ENCODE measurements at places on chromosomes 1 and 21.

- H3K4me1 ChIP-seq: no peaks in the 10 kb centered on the region
- H3K27ac ChIP-seq: no peak overlapping the region
- no peak overlapping the region for H3K4me3 ChIP-seq
- DNase-seq: no peak
- no peaks in the 10 kb centered on the region for H3K36me3 ChIP-seq
- H3K27me3 ChIP-seq: no peaks in the 10 kb centered on the region
Measured at GRCh38 chr21:25836396-25836795, 101.6 kb downstream of the GABPA start.

DNA sequence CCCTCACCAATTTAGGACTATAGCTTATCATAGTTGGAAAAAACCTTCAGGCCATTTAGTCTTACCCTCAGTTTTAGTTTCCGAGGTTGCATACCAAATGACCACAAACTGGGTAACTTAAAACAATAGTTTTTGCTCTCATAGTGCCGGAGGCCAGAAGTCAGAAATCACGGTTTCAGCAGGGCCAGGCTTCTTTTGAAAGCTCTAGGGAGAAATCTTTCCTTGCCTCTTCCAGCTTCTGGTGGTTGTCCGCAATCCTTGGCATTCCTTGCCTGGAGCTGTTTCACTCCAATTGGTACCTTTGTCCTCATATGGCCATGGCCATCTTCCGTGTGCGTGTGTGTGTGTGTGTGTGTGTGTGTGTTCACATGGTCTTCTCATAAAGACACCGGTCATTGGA lies 12.4 kb upstream of the PLXNA2 start:
- H3K4me1 ChIP-seq: no peaks in the 10 kb centered on the region
- DNase-seq: no peak
- no peak overlapping the region for H3K4me3 ChIP-seq

DNA sequence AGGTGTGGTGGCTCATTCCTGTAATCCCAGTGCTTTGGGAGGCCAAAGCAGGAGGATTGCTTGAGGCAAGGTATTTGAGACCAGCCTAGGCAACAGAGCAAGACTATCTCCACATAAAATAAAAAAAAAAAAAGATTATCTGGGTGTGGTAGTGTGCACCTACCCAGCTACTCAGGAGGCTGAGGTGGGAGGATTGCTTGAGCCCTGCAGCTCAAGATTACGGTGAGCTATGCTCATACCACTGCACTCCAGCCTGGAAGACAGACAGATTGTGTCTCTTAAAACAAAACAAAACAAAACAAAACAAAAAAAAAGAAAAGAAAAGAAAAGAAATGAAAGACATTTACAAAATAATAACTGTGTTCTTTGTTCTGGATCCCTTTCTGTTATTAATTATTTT lies 6.1 kb upstream of the TLCD4 start:
- no peak for DNase-seq
- H3K27ac ChIP-seq: no peak overlapping the region
- H3K4me1 ChIP-seq: no peaks in the 10 kb centered on the region

DNA sequence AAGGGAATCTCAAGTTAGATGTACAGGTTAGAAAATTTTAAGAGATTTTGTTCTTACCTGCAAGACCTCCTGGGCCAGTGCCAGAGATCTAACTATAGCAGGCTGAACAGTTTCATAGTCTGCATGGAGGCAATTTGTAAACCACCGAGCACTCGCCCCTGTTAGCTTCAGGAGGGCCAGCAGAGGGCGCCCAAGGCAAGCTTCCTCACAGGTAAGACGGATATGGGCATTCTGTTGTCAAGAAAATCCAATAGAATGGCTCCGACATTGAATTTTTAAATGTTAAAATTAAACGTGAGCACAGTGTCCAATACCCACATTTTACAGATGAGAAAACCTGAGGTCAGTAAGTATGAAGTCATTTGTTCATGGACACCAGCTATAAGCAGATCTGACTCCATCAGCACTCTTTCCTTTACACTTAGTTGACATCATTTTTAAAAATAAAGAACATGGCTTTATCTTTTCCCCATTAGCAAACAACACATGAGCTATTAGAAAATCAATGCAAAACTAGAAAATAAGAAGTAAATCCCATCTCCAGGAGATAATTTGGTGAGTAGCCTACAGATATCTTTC lies 2.2 kb downstream of the REG4 start:
- H3K4me1 ChIP-seq: no peaks in the 10 kb centered on the region
- no peak overlapping the region for H3K4me3 ChIP-seq
- DNase-seq: peak; percentile 62
- H3K36me3 ChIP-seq: no peaks in the 10 kb centered on the region

GRCh38 chr1:202685641-202686040 lies 24.6 kb downstream of the SYT2 start:
- DNase-seq: no peak
- H3K36me3 ChIP-seq: no peaks in the 10 kb centered on the region
- no peaks in the 10 kb centered on the region for H3K4me1 ChIP-seq
- H3K27ac ChIP-seq: no peak overlapping the region
- H3K4me3 ChIP-seq: no peak overlapping the region
- H3K27me3 ChIP-seq: peaks cover 18% of the 10 kb centered on the region

- no peaks in the 10 kb centered on the region for H3K27me3 ChIP-seq
- no peak overlapping the region for H3K27ac ChIP-seq
- H3K36me3 ChIP-seq: no peaks in the 10 kb centered on the region
- peaks cover 6% of the 10 kb centered on the region for H3K4me1 ChIP-seq
- no peak overlapping the region for H3K4me3 ChIP-seq
Measured at GRCh38 chr1:31802190-31803150, 13.4 kb downstream of the SPOCD1 start.

GRCh38 chr1:196317535-196318522 lies 290.4 kb downstream of the KCNT2 start:
- no peak overlapping the region for H3K27ac ChIP-seq
- no peaks in the 10 kb centered on the region for H3K27me3 ChIP-seq
- no peak for DNase-seq
- no peaks in the 10 kb centered on the region for H3K36me3 ChIP-seq
- H3K4me1 ChIP-seq: no peaks in the 10 kb centered on the region
- H3K4me3 ChIP-seq: no peak overlapping the region

DNA sequence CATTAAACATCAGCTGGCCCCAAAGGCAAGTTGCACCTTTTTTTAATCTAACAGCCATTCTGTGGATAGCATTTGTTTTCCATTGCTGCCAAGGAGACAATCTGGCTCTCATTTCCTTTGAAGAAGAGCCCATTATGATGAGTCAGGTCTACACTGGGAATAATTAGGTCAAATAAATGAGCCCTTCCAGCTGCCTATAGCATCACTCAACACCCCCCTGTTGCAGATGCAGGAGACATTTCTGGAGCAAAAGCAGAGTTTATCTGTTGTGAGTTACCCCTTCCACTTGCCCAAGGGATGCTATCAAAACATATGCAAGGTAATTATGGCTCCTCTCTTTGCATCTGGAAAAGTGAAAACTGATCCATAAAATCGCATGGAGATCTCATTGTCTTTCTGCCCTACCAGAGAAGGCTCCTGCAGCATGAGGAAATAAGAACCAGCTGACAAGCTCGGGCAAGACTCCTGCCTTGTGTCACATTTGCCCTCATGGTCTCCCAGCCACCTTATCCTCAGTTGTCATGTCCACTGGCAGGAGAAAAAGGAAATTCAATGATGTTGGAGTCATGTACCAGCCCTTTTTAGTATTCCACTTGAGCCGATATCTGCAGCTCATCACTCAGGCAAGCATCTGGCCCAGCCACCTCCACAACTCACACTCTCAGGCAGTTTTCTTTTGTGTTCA lies 135.9 kb downstream of the SLC30A10 start:
- H3K4me1 ChIP-seq: no peaks in the 10 kb centered on the region
- no peaks in the 10 kb centered on the region for H3K36me3 ChIP-seq
- no peak overlapping the region for H3K4me3 ChIP-seq
- H3K27me3 ChIP-seq: no peaks in the 10 kb centered on the region
- H3K27ac ChIP-seq: no peak overlapping the region
- DNase-seq: no peak

DNA sequence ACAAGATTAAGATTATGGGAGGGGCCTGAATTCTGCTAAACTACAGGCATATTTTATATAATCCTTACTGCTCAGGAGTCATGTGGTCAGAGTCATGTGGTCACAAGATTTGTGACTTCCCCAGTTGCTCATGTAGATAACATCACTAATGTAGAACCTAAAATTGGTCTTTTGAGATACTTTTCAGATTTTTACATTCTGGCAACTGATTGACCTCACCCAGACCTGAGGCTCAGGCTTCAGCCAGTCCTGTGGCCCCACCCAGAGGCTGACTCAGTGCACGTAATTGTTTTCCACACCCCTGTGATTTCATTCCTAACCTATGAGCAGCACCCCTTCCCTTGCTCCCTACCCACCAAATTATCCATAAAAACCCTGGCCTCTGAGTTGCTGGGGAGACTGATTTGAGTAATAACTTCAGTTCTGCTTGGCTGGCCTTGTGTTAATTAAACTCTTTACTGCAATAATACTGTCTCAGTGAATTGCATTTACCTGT lies 41.7 kb upstream of the ZNF326 start:
- no peaks in the 10 kb centered on the region for H3K27me3 ChIP-seq
- peak; percentile 30 for DNase-seq
- peaks cover 7% of the 10 kb centered on the region for H3K4me1 ChIP-seq

GRCh38 chr1:37636435-37636834 lies 1.7 kb upstream of the RSPO1 start:
- H3K4me3 ChIP-seq: no peak overlapping the region
- H3K4me1 ChIP-seq: peaks cover 9% of the 10 kb centered on the region
- H3K27me3 ChIP-seq: peaks cover 45% of the 10 kb centered on the region
- H3K27ac ChIP-seq: no peak overlapping the region

GRCh38 chr1:58755468-58755872 lies 28.4 kb downstream of the JUN start:
- DNase-seq: peak; percentile 82
- H3K27me3 ChIP-seq: no peaks in the 10 kb centered on the region
- H3K4me1 ChIP-seq: peaks cover 13% of the 10 kb centered on the region
- no peaks in the 10 kb centered on the region for H3K36me3 ChIP-seq
- peak overlapping the region; percentile 4 for H3K4me3 ChIP-seq

GRCh38 chr1:20893931-20894330 lies 106.8 kb upstream of the HP1BP3 start:
- no peaks in the 10 kb centered on the region for H3K4me1 ChIP-seq
- H3K4me3 ChIP-seq: no peak overlapping the region
- H3K27ac ChIP-seq: no peak overlapping the region
- no peaks in the 10 kb centered on the region for H3K27me3 ChIP-seq
- DNase-seq: no peak

GRCh38 chr1:36151134-36151844 lies 2.0 kb upstream of the TRAPPC3 start:
- peak overlapping the region; percentile 68 for H3K4me3 ChIP-seq
- peak overlapping the region; percentile 100 for H3K27ac ChIP-seq
- no peaks in the 10 kb centered on the region for H3K27me3 ChIP-seq
- no peaks in the 10 kb centered on the region for H3K36me3 ChIP-seq
- no peak for DNase-seq
- H3K4me1 ChIP-seq: peaks cover 54% of the 10 kb centered on the region

DNA sequence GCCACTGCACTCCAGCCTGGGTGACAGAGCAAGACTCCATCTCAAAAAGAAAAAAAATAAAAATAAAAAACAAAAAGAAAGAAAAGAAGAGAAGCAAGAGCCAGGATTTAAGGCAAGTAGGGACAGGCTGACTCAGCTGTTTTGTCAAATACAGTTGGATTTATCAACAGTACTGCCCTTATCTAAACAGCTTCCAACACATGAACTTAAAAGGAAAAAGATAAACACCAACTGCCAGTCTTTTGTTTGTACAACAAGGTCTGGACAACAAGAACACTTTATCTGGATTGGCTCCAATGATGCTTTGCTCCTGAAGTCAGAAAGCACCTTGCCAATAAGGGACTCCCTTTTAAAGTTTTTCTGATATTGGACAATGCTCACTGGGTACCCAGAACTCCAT lies 886.0 kb downstream of the ADGRL2 start:
- H3K27me3 ChIP-seq: no peaks in the 10 kb centered on the region
- no peak for DNase-seq
- H3K36me3 ChIP-seq: no peaks in the 10 kb centered on the region

GRCh38 chr1:236904892-236905741 lies 99.1 kb downstream of the MT1HL1 start:
- DNase-seq: peak; percentile 60
- H3K27me3 ChIP-seq: peaks cover 4% of the 10 kb centered on the region
- no peaks in the 10 kb centered on the region for H3K36me3 ChIP-seq
- H3K4me1 ChIP-seq: no peaks in the 10 kb centered on the region
- H3K27ac ChIP-seq: no peak overlapping the region
- H3K4me3 ChIP-seq: no peak overlapping the region
